ENCODE measurements at places on chromosomes 12 and 14.

DNA sequence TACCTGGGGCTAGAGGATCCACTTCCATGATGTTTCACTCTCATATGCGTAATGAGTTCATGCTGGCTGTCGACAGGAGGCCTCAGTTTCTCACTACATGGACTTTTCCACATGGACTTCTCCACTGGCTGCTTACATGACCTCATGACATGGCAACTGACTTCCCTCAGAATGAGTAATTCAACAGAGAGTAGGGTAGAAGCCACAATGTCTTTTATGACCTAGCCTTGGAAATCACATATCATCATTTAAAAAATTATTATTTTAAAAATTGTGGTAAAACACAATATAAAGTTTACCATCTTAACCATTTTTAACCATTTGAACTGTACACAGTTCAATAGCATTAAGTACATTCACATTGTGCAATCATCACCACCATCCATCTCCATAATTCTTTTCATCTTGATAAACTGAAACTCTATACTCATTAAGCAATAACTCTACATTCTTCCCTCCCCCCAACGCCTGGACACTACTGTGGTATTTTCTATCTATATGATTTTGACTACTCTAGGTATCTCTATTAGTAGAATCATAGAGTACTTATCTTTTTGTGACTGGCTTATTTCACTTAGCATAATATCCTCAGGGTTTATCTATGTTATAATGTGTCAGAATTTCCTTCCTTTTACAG lies 144.5 kb downstream of the TGFB3 start:
- no peak for DNase-seq

- no peak for DNase-seq
Observed at GRCh38 chr12:59936534-59936933, 340.7 kb downstream of the SLC16A7 start.

DNA sequence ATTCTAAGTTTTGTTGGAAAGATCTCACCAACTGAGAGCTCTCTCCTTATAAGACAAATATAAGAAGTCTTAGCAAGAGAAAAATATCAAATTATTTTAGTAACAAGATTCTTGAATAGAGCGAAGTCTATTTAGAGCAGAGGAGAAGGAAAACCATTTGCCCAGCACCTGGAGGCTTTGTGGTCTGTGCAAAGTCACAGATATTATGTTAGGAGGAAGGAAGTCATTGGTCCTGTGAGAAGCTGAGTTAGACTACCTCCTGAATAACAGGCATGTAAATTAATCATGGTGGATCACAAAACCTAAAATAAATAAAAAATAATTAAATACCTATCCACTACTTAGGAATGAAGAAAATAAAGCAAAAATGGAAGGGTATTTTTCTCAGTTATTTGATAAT lies 38.4 kb upstream of the ATXN7L3B start:
- no peak for DNase-seq

DNA sequence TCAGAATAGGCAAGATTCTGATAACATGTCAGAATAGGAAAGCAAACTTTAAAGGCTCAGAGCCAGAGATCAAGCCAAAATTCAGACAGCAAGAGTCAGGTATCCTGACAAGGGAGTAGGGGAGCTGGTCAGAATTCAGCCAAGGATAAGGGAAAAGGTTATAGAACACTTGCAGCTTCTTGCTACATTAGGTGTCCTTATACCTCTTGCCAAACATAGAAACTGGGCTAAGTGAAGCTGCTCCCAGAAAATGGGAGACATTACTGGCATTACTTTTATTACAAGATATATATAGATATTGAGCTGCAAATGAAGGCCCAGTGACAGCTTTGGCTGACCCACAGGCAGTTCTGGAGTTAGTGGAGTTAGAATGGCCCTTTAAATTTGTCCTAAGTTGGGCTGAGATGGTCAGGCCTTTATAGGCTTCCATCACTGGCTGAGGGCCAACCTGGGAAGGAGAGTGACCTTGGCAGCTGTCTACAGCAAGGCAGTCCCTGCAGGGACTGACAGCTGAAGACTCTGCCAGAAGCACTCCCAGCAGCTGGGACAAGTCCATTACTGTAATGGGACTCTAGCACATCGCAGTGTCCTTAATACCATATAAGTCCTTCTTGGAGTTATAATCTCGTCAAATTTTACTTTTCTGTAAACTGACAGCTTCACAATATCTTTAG lies 83.0 kb downstream of the LRRC9 start:
- no peak for DNase-seq

DNA sequence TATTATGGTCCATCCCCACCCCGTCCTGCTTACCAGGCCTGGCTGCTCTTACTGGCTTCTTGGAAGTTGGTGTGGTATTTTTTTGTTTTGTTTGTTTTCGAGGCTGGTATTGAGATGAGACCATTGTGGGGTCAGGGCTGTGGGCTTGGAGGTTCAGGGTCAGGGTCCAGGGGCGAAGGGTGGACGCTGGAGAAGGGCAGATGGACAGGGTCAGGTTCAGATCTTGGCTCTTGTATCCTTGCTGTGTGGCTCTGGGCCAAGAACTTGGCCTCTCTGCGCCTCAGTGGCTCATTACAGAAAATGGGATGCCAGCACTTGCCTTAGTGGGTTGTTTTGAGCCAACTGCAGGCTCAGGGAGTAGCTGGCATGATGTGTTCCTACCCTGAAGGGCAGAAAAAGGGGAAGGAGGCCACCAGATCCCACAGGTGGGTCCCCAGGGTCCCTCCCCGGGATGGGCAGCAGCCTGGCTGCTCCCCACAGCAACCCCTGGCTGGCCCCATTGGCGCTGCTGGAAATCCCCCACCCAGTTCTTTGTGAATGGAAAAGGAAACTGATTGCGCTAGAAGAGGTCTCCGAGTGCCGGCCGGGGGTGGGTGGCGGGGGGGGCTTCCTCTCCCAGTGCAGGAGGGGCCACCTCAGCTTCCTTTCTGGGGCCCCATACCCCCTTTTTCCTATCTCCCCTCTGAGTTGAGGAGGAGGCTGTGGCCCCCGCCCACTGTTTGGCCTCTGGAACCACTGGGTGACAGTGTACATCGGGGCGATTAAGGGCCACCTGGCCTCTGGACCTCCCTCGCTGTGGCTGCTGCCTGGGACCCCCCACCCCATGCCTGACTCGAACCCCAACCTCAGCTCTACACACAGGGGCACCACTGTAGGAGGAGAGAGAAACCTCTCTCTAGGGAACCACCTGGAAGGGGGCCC lies 25.0 kb downstream of the SH2B3 start:
- DNase-seq = no peak

- DNase-seq = no peak
Observed at GRCh38 chr12:80212938-80213645, 113.8 kb downstream of the OTOGL start.

DNA sequence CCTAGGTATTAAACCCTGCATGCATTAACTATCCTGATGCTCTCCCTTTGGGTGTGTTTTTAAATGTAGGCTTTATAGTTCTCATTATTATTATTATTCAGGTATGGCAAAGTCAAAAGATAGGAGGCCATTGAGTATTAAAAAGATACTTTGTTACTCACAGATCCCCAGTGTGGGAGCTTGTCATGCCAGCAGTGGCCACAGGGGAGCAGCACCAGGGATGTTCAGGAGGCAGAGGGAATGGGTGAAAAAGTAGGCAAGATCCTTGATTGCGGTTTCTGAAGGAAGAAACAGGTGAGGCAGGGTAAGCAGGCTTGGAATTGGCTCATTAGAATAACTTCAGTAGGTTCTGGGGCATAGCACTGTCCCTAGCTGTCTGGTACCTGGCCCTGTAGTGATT lies 382.2 kb downstream of the MED13L start:
- DNase-seq = no peak

GRCh38 chr12:73274976-73275375 lies 1002.8 kb downstream of the TRHDE start:
- no peak for DNase-seq

DNA sequence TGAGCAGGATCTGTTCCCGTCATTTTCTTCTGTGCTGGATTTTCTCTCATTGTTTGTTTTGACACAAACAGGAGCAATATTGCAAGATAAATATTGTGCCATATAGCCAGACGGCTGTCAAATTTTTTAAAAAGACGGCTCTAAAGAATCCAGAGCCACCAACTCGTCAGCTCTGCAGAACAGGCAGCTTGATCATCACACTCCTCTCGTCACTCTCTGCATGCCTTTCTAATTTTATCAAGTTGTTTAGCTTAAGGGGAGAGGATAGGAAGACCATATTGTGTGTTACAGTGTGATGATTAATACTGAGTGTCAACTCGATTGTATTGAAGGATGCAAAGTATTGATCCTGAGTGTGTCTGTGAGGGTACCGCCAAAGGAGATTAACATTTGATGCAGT lies 562.8 kb downstream of the GALC start:
- DNase-seq = no peak

- no peak for DNase-seq
Observed at GRCh38 chr12:57889500-57889989, 43.0 kb upstream of the CTDSP2 start.

DNA sequence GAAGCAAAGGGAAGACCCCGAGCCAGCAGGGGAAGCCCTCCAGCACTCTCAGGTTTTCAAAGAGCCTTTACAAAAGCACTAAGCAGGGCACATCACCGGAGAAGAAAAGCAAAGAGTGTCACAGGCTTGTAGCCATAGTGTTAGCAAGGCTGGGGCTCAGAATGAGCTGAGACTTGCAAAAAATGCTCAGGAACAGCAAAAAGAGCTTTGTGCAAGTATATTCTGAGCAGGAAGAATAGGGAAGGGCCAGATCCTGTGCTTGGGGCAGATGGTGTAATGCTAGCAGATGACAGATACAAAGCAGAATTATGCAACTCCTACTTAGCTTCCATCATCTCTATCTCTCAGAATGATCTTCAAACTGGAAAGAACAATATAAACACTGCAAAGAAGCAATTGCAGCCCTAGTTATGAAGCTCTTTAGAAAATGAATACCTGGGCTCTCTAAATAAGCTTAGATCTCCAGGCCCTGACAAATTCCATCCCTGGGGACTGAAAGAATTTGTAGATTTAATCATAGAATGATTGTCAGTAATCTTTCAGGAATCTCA lies 23.7 kb upstream of the PARP11 start:
- no peak for DNase-seq

- DNase-seq = no peak
Observed at GRCh38 chr12:13229504-13229903, 33.0 kb downstream of the EMP1 start.

GRCh38 chr14:53968726-53969125 lies 12.1 kb upstream of the BMP4 start:
- DNase-seq = no peak

- DNase-seq = no peak
Observed at GRCh38 chr12:184811-185575, 29.0 kb downstream of the SLC6A12 start.

DNA sequence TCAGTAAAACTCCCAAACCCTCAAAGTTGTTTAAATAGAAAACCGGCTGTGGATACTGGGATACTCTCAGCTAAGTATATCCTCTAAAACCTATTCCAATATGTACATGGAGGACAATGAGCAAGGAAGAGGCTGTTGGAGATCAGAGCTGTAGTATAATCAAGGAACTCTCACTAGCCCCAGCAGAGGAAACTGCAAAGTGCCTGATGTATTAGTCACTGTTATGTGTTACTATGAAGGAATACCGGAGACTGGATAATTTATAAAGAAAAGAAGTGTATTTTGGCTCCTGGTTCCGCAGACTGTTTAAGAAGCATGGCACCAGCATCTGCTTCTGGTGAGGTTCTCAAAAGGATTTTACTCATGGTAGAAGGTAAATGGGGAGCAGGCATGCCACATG lies 65.6 kb upstream of the RPL10L start:
- no peak for DNase-seq

DNA sequence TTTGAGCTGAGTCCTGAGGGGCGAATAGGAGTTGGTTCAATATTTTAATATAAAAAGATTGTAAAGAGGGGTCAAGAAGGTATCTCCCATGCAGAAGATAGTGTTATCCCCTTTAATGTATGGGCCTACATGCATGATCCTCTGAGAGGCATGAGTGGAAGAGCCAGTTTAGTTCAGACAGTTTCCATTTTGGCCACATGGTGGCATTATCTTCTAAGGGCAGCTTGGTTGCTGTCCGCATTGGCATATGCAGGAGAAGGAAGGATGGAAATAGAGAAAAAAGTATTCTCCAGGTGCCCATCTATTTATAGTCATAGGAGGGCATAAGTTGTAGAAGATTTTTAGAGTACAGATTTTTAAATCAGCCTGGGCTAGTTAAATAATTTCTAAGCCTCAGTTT lies 5.4 kb downstream of the SAMD4A start:
- DNase-seq = peak; percentile 29

- DNase-seq = no peak
Observed at GRCh38 chr14:103656031-103656755, 27.2 kb downstream of the KLC1 start.

DNA sequence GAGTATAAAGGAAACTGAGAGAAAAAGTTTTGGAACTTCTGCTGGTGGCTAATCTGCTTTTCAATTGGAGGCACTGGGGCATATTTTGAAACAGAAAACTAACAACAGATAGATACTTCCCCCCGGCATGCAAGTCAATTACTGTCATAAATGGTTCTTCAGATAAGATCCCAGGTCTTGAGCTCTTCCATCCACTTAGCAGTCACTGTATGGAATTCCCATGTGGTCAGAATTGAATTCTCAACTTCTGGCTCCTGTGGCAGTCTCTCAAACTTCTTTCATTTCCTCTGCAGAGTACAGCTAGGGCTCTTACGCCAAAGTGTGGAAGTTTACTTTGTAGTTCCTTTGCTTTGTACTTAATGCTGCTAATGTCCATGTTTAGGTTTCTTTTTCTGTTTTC lies 452.2 kb downstream of the IPO8 start:
- no peak for DNase-seq

GRCh38 chr14:100575266-100575995 lies 11.8 kb downstream of the BEGAIN start:
- no peak for DNase-seq

GRCh38 chr12:49702676-49703215 lies 4.5 kb downstream of the FMNL3 start:
- no peak for DNase-seq

DNA sequence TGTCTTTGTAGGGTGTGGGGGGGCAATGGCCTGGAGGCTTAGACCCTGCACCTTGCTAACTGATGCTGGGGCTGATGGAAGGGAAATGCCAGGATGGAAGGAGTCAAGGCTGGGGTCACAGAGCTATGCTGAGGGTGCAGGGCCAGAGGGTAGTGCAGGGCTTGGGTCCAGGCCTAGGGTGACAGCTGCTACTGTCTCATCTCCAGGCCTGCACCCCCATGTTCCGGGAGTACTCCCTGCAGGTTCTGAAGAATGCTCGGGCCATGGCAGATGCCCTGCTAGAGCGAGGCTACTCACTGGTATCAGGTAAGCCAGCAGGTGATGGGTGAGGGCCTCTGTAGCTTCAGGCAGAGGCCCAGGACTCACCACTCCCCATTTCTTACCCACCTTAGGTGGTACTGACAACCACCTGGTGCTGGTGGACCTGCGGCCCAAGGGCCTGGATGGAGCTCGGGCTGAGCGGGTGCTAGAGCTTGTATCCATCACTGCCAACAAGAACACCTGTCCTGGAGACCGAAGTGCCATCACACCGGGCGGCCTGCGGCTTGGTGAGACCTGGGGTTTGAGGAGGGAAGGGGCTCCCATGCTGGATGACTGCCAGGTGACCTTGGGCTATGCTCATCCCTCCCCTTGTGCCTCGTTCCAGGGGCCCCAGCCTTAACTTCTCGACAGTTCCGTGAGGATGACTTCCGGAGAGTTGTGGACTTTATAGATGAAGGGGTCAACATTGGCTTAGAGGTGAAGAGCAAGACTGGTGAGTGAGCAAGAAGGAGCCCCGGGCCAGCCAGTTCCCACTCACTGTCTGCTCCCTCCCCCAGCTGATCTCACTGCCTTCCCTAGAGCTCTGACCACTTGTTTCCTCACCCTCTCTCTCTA lies 4.1 kb downstream of the SHMT2 start:
- no peak for DNase-seq

Measured in RCC 7860 (cell line).